ENCODE measurements at places on chromosomes 7 and 10.

- DNase-seq = no peak
Measured at GRCh38 chr7:5502721-5503243, 79.1 kb upstream of the TNRC18 start.

DNA sequence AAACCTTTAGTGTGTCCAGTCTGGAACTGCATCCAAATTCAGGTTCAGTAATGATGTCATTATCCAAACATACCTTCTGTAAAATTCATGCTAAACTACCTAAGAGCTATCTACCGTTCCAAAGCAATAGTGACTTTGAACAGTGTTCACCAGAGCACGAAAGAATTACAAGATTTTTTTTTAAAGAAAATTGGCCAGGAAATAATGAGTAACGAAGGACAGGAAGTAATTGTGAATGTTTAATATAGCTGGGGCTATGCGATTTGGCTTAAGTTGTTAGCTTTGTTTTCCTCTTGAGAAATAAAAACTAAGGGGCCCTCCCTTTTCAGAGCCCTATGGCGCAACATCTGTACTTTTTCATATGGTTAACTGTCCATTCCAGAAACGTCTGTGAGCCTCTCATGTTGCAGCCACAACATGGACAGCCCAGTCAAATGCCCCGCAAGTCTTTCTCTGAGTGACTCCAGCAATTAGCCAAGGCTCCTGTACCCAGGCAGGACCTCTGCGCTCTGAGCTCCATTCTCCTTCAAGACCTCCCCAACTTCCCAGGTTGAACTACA lies 694 bp upstream of the FAS start:
- DNase-seq = no peak

DNA sequence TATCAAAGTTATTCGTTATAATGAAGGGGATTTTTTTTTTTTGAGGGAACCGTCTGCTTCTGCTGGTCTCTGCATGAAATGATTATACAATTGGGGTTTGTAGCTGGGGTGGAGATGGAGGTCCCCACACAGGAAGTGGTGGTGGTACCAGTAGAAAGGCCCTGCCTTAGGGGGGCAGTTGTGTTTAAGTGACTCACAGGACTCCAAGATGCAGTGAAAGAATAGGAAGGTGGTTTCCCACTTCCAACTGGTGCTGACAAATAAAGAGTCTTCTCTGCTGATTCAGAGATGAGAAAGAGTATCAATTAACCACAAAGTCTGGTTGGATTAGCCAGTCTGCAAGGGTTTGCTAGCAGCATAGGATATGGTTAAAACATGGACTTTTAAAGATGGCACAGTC lies 376.0 kb downstream of the SORCS3 start:
- DNase-seq = peak; percentile 20

DNA sequence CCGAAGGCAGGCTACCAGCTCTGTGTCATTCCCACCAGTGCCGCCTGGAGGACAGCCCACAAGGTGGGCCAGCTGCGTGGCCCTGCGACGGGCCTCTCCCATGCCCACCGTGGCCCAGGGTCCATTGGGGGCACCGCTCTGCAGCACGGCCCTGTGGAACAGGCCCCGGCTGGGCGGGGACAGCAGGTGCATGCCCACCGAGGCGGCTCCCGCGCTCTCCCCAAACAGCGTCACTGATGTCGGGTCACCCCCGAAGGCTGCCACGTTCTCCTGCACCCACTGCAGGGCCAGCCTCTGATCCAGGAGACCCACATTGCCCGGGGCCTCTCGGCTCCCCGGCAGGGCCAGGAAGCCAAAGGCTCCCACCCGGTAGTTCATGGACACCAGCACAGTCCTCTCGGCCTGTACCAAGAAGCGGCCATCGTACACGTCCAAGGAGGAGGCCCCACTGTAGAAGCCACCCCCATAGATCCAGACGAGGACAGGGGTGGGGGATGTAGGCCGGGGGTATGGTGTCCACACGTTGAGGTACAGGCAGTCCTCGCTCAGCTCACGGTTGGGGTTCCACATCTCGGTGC lies 2.3 kb downstream of the ACHE start:
- DNase-seq = no peak

DNA sequence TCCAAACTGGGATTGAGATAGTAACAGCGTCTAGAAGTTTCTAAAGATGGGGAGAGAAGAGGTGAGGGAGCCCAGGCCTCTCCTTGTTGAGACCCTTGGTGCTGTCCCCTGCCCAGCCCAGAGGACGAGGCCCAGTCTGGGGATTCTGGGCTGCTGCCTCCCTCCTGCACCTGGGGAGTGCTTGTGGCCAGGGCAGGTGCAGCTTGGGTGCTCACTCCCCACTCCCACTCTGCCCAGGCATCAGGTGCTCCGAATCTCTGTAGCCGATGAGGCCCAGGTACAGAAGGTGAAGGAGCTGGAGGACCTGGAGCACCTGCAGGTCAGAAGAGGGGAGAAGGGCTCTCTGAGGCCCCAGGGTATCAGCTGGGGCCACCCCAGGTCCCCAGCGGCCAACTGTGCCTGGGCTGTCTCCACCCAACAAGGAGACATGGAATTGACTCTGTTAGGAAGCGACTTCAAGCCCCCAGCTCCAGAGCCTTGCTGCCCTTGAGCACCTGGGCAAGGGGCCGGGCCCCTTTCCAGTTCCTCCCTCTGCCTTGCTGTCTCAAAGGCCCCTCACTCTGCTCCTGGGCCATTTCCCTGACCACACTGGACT lies 664 bp downstream of the CPA1 start:
- DNase-seq = no peak

GRCh38 chr7:41887416-41887815 lies 184.5 kb upstream of the INHBA start:
- DNase-seq = no peak

GRCh38 chr10:86599041-86599440 lies 55.3 kb upstream of the OPN4 start:
- DNase-seq = no peak

- no peak for DNase-seq
Measured at GRCh38 chr10:124701881-124702656, 42.1 kb downstream of the FAM53B start.

GRCh38 chr10:61870526-61870895 lies 31.0 kb upstream of the ARID5B start:
- no peak for DNase-seq

- no peak for DNase-seq
Measured at GRCh38 chr10:31939797-31940708, 11.4 kb upstream of the ARHGAP12 start.

- DNase-seq = no peak
Measured at GRCh38 chr7:154553711-154554265, 449.1 kb downstream of the PAXIP1 start.

GRCh38 chr10:12140038-12140437 lies 10.6 kb downstream of the SEC61A2 start:
- DNase-seq = no peak

DNA sequence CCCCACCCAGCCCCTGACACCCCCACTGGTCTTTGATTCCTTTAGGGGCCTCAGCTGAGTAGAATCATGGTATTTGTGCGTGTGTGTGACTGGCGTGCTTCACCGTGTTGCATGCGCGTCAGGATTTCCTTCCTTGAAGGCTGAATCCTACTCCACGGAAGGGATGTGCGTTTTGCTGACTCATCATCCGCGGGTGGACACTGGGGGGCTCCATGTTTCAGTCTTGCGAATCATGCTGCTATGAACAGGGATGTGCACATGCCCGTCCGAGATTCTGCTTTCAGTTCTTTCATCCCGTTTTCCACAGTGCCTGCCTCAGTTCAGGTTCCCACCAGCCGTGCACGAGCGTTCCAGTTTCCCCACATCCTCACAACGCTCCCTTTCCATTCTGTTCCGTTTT lies 20.9 kb upstream of the JAKMIP3 start:
- no peak for DNase-seq

DNA sequence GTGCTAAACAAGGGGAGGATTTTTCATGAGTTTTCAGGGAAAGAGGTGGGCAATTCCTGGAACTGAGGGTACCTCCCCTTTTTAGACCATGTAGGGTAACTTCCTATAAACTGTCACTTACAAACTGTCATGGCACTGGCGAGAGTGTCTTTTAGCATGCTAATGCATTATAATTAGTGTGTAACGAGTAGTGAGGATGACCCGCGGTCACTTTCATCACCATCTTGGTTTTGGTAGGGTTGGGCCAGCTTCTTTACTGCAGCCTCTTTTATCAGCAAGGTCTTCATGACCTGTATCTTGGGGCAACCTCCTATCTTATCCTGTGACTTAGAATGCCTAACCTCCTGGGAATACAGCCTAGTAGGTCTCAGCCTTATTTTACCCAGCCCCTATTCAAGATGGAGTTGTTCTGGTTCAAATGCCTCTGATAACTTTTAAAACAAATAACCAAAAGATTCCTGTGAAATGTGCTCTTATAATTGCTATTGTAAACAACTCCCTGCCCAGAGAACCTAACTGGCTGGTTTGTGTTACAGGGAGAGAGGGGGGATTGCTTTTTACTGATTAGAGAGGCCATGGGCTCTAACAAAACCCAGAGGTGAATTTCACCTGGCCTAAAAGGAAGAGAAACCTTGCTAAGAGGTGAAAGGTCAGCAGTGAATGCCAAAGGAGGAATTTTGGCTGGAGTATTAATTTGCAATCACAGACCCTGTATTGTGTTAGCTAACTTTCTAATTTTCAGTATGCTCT lies 64.3 kb downstream of the EEPD1 start:
- no peak for DNase-seq

GRCh38 chr7:142607351-142607750 lies 141.9 kb upstream of the PRSS1 start:
- no peak for DNase-seq

DNA sequence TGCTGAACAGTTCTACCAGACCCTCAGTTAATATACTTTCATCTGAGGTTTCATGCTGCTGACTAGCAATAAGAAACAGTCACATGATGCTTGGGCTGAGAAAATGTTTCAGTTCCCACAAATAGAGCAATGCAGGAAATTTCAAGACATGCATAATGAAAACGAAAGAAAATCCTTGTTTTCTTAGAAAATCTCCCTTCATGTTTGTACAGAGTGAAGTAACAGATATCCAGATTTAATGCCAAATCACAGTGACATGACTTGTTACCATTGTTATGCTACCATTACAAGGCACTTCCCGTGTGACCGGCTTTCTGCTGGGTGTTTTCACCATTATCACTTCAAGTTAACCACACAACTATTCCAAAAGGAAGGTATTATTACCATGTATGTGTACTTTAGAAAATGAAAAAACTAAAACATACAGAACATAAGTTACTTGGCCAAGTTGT lies 121.7 kb downstream of the DOCK4 start:
- no peak for DNase-seq

DNA sequence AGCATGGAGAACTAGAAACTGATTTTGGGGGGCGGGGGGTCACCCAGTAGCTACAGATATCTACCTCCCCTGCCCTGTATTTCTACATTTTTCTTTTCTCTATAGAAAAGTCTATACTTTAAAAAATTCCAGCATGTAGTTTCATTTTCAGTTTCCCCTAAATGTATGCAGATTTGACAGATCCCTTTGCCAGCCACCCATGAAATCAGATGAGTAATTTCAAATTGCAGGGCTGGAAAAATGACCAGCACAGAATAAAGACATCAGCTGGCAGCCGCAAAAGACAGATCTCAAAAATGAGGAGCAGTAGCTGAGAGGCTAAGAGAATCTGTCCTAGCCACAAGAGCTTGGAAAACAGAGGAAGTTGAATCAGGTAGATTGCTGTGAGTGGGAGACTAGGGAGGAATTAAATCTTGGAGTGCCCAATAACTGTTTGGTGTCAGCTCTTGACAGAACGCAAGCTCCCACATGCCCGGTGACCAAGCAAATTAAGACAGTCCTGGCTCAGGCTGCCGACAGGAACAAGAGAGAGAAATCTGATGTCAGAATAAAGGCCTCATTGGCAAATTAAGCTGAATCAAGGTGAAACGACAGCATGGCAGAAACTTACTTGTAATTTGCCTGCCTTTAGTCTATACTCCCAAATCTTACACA lies 24.5 kb downstream of the ADRB1 start:
- DNase-seq = no peak

GRCh38 chr7:117796889-117797288 lies 76.4 kb downstream of the CTTNBP2 start:
- DNase-seq = no peak

DNA sequence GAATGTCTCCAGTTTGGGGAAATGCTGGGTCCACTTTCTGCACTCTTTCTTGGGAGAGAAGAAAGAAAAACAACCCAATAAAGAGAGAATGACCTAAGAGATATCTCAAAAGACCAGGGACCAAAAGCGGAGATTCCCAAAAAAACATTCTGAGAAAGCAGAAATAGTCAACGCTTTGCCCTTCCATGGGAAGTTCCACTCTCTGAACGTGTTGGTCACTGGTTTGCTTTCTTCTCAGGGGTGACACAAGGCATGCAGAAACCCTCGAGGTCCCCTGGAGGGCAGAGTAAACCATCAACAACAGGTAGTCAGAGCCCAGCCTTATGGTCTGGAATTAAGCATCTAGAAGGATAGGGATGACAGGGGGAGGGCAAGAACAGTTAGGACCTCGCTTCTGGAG lies 26.2 kb upstream of the AOAH start:
- no peak for DNase-seq

DNA sequence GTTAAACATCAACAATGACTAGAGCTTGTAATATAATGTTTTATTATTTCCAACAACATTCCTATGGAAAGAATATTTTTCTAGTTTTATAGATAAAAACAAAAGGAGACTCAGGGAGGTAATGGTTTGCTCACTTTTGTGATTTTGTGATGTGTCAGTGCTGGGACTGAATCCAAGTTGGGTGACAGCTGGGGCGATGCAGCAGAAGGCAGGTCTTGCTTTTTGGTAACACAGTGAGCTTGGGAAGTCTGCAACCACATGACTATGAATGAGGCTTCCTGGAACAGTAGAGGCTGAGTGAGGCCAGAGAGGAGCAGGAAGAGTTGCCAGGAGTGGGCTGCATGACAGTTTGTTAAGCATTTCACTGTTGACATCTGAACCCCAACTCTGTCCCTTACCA lies 4.9 kb upstream of the YKT6 start:
- DNase-seq = no peak

DNA sequence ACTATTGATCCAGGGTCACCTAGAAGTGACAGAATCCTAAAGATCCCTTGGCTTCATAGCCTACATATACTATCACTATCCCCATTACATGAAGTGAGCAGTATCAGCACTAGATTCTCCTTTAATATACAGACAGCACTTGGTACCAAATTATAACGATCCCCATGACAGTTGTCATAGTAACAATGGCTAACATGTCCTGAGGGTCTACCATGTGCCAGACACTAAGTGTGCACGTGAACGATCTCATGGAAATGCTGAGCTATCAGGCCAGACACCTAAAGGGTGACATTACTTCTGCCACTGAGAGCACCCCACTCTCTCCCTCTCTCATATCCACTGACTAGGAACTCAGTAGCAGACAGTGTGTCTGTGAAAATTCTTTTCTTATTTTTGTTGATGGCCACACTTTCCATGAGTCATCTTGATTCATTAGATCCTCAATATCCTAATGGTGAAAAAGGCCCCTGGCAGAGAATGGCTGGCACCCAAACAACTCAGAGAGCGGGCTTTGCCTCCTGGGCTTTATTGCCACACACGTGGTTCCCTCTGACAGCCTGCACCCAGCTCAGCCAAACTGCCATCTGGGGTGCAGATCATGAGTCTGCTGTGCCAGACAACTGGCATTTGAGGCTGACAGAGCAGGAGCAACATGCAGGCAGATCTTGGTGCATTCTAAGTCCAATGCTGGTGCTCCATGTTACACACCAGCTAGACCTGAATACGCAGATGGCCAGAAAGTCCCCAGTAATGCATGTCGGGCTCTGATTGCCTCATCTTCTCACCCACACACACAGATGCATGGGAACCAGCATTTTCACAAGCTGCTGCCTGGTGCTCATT lies 176.3 kb downstream of the DGKI start:
- DNase-seq = peak; percentile 20

GRCh38 chr10:29163746-29164145 lies 125.1 kb upstream of the LYZL1 start:
- DNase-seq = no peak
